ENCODE measurements at places on chromosomes 5 and 9.

DNA sequence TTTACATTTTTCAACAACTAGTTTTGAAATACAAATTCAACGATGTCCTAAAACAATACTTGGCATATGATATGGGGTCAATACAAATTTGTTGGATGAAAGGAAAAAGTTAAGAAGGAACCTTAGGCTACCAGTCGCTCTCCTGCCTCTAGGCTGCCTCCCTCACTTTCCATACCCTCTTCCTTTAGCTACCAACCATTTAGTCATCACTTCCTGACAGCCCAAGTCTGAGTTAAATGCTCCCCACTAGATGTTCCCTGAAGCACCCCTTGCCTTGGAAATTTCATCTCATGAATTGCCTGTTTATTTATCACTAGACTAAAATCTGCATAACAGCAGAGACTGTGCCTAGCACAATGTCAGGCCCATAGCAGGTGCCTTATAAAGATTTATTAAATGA is 2.7 kb upstream of the LARS1 start:
- no peak for DNase-seq

DNA sequence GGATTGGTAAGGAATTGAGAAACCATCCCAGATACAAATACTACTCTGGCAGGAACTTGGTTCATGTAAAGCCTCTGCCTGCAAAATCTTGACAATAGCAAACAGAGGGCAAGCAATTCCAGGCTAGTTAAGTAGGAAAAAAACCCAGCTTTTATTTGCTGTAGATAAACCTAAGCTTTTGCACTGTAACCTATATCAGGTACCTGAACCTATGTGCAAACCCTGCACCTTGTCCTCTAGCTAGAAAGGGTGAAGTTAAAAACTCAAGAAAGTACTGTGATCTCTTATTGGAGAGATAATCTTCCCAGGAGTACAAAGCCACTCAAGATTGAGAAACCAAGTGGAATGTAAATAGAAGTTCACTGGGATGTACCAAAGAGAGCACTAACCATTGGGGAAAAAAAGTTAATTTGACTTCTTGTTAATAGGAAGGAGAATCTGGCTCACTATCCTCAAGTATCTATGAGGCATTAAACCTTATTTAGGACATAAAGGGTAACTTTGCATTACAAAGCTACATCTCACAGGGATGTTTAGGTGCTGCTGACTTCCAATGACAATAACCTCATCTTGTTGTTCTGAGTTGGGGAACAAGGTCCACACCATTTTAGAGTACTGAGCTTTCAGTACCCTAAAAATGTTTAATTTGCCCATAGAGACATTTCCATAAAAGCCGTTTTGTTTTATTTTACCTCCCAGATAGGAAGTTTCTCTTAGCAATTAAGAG is 73.8 kb upstream of the PCA3 start:
- DNase-seq = no peak

DNA sequence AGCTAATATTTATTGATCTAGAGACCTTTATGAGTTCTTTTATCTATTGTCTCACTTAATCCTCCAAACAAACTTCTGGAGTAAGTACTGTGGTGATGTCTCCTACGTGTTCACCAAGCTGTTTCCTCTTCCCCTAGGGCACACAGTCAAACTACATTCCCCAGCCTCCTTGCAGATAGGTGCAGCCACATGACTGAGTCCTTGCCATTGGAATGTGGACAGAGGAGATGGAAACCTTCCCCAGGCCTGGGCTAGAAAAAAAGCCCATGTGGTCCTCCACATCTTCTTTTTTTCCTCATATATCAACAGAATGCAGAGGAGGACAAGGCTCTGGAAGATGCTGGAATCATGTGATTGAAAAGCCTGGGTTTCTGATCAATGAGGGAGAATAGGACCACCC is 88.0 kb downstream of the ANKRD55 start:
- DNase-seq = no peak

DNA sequence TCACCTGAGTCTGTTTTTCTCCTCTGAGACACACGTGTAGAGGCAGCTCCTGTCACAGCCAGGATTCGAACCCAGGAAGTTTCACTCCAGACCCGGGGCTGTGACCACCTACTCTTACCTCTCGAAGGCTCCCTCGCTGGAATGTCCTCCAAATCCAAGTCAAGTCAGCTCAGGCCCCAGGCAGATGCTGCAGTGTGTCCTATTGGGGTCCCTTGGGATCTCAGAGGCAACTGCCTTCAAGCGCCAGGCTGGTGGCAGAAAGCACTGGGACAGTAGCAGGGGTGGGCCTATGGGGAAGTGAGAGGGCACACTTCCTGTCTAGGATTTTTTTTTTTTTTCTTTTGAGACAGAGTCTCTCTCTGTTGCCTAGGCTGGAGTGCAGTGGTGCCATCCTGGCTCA is 762 bp upstream of the ST6GALNAC4 start:
- DNase-seq = no peak

DNA sequence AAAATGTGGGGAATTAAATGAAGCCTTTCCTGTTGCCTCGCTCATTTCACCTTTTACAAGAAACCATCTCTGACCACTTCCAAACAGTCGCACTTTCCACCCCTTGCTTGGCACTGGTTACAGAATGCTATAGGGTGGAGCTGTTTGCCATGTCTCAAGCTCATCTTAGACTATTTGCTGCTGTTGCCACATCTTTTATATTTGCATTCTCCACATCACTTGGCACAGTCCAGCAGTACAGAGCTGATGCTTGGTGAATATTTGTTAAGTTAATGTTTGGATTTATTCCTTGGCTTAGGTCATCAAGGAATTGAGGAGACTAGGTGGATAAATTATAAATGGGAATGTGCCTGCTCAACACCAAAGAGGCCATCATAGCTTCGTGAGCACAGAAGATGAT is 53.2 kb downstream of the GNA14 start:
- DNase-seq = no peak

- no peak for DNase-seq
Observed at GRCh38 chr9:95286151-95286550, 31.4 kb downstream of the FANCC start.

GRCh38 chr5:90916947-90917800 is 358.6 kb downstream of the ADGRV1 start:
- no peak for DNase-seq

GRCh38 chr9:3909966-3910650 is 384.3 kb upstream of the RFX3 start:
- no peak for DNase-seq

DNA sequence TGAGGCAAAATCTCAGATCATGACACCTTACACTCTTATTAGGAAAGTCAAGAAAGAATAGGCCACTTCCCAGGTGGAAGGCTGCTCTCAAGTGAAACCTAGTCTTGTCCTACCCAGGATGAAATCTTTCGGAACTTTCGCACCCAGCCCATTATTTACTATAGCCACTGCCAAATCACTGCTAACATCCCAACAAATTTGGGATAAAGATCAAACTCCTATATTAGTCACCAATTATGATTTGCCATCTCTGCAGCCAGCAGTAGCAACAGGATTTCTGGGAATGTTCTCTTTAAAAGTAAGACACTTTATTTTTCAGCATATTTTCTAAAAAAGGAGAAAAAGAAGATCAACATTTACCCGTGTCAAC is 224.6 kb downstream of the GAS1 start:
- no peak for DNase-seq

- no peak for DNase-seq
Observed at GRCh38 chr9:68702493-68702892, 2.5 kb upstream of the PIP5K1B start.

GRCh38 chr9:81623778-81624177 is 65.6 kb downstream of the TLE1 start:
- DNase-seq = no peak

DNA sequence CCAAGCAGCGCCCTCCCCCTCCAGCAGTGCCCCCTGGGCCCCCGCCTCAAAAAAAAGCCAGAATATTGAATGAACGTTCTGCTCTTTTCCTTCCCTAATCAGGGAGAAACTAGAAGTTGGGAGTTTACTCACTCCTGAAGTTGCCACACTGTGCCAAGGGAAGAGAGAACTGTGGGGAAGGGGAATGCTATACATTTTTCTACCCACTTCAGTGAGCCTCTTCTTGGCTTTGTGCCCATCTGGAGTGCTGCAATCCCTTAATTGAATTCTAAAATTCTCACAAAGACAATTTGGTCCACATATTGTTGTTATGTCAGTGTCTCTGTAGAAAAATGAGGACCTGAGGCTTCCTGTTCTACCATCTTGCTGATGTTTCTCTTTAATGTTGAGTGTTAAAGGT is 443.7 kb downstream of the DIRAS2 start:
- DNase-seq = no peak

DNA sequence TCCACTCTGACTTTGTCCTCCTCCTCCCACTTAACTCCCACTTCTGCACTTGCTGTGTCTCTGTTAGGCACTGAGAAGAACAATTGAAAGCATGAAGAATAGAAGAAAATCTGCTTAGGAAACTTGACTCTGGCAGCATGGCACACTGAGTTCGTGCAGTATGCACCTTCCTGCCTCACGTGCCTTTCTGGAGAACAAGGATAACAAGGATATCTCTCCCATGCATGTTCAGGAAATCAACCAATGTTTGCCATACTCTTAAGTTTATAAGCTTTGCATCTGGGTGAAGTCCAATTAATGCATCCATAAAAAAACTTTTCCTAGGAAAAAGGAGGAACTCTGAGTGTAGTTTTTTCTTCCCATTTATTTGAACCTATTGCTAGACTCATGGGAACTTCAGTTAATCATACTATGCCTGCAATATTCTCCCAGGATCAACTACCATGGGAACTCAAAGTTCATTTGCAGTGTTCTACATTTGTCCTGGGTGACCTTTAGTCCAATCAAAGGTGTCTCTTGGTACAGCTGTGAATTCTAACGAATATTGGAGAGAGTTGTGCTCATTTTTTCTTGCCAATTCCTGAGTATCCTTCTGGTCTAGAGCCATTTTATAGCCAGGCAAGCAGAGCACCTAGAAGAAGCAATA is 227.0 kb downstream of the ENC1 start:
- no peak for DNase-seq

DNA sequence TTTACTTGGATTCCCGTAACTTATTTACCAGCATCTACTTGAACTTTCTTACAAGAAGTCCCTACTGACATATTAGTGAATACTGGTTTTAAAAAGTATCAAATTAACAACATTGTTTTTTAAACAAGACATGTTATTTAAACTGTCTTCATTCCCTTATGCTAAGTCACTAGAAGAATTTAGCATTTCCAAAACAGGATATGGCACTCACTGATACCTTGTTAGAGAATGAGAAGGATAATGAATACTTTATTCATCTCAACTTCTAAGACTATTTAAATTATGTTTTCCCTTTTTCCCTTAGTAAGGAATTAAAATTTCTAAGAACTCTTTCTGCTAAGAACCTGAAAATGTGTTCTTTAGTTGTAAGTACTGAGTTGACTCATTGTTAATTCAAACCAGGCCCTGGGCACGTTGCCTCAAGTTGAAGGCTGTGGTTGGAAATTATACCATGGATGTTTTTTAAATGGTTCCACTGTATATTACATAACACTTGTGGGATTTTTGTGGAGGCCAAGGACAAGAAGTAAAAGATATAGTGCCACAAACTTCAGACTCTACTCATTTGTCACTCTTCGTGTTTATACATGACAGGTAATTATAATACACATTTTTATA is 219.0 kb upstream of the EDIL3 start:
- no peak for DNase-seq

DNA sequence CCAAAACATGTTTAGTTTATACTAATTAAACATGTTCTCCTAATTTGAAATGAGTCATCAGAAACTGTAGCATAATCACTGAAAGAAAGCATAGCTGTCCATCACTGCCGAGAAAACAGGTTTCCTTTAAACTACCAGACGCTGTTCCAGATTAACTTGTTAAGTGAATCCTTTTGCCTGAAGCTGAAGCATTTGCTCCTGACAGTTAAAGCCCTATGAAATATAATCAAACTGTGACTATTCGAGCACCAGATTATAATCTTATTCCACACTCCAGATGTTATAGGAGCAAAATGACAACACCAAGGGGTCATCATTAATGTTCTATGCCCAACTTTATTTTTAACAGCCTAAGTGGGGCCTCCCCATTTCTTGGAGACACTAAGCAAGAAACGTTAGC is 86.0 kb upstream of the CTSL start:
- no peak for DNase-seq

- DNase-seq = no peak
Observed at GRCh38 chr5:123808461-123809380, 296.7 kb downstream of the CSNK1G3 start.

GRCh38 chr5:40491644-40492043 is 188.1 kb upstream of the PTGER4 start:
- no peak for DNase-seq

GRCh38 chr5:116437922-116438578 is 136.6 kb downstream of the SEMA6A start:
- DNase-seq = no peak

DNA sequence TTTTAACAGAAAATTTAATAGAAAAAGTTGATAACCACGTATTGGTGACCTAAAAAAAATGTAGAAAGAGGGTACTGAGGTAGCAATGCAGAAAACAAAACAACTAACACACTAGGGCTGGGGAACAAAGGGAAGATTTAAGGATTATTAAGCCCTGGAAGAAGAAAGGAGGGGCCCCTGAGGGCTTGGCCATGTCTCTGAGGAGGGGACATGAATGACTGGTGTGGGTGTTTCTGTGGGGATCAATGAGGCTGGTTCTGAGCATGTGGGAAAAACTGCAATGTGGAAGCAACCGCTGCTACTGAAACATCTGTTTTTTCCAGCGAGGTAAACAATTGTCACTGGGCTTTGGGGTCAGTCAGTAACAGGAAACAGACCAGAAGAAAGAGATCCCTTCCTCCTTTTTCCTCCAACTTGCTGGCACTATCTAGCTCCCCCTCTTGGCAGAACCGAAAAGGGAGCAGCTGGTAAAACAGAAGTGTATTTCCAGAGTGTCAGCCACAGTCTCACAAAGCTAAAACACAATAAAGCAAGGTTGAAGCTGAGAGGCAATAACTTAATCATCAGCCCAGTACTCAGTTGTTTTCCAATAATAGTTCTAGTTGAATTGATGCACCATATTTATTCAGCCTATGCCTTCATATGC is 48.3 kb downstream of the ATPSCKMT start:
- DNase-seq = peak; percentile 32

GRCh38 chr5:68249520-68249919 is 34.0 kb downstream of the PIK3R1 start:
- DNase-seq = no peak

GRCh38 chr9:36961561-36962325 is 72.3 kb downstream of the PAX5 start:
- DNase-seq = no peak

DNA sequence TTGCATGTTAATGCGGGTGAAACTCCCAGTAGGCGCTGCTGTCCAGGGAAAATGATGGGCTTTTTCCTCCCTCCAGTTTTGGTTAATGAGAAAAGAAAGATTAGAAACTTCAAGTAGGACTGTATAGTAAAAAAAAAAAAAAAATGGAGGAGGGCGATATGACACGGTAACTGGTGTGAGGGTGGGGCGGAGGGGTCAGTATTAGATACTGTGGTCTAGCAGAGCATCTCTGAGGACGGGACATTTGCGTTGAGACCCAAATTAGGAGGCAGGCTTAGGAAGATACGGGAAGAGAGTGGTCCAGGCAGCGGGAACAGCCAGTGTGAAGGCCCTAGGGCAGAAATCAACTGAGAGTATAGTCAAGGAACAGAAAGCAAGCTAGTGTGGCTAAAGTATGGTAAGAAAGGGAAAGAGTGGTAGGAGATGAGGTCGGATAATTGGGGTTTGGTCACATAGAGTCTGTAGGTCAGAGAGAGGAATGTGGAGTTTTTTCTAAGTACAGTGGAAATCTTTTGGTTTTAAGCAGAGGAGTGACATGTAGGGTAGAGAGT is 707 bp downstream of the RMND5B start:
- DNase-seq = no peak

GRCh38 chr9:124038790-124039633 is 27.4 kb downstream of the LHX2 start:
- no peak for DNase-seq

- no peak for DNase-seq
Observed at GRCh38 chr9:101626295-101626694, 31.5 kb upstream of the PPP3R2 start.

Data from SHP77 (cell line).